ENCODE measurements at places on chromosomes 11 and 22. TPM values are rescaled to one million over a fixed set of nuclear protein-coding genes. Genes with fewer than 3 reads are reported as not detected.
A peak's percentile ranks its signal among the peaks of the same experiment; 100 is the strongest.

GRCh38 chr22:40478338-40479125, 108.1 kb downstream of the SGSM3 start:
- no peak for DNase-seq

GRCh38 chr22:41508770-41509170, 35.5 kb downstream of the POLR3H start:
- no peak for DNase-seq

- peak; percentile 53 for DNase-seq
Observed at GRCh38 chr11:825366-826226, 2.1 kb upstream of the CRACR2B start.

- DNase-seq = no peak
Observed at GRCh38 chr22:49862496-49862776, 8.8 kb downstream of the ZBED4 start.

DNA sequence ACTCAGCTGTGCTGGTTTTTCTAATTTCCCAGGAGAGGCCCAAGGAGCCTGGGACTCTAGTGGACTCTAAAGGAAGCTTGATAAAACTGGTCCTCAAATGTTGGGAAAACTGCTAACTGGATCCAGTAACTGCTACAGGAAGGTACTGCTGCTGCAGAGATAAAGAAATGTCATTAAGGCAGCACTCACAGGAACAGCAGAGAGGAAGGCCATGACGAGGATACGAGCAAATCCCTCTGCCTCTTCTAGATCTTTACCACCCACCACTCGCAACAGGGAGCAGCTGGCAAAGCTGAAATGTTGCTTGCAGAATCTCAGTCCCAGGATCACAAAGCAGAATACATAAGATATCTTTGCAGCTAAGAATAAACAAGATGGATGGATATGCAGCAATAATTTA, 23.5 kb downstream of the TTC28 start:
- DNase-seq = no peak

GRCh38 chr11:13446444-13446843, 16.6 kb downstream of the BTBD10 start:
- DNase-seq = peak; percentile 62

The METTL15 gene
- 5.8 TPM for total RNA-seq

- DNase-seq = no peak
Observed at GRCh38 chr11:130237282-130238006, 77.3 kb downstream of the ZBTB44 start.

GRCh38 chr11:134557571-134558257, 145.7 kb upstream of the B3GAT1 start:
- peak; percentile 41 for DNase-seq

The HMGXB4 gene
- total RNA-seq = 12.9 TPM

DNA sequence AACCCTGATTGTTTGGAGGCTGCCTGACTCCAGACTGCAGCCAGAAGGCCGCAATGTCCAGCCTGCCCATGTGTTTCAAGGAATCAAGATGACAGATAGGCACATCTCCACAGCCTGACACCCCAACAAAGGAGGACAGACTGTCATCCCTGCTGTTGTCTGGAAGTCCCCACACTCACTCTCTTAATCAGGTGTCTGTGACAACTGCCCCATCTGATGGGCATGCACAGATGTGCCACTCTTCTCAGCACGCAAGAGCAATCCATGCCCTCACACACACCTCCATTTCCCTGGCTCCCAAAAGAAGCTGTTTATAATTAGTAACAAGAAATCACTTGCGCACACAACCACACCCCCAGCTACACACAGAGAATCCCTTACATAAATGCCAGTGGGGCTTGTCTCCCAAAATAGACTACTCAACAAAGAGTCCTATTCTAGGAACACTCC, 117.6 kb downstream of the C11orf58 start:
- no peak for DNase-seq

DNA sequence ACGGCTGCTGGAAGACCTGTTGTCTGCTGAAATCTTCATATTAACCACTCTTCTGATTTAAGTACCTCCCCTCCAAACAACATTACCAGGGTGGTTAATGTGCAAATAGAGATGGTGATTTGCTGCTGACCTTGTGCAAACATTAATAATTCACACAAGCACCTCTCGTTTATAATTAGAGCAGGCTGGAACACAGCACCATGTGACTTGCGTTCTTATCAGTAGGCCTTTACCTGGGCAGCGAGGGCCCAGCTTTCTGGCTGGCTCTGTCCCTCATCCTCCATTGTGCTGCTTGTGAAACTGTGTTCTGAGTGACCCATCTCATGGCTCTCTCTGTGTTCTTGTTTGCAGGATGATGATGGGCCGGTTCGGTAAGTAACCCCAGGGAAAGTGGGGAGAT, 41.0 kb upstream of the PARVG start:
- DNase-seq = no peak

DNA sequence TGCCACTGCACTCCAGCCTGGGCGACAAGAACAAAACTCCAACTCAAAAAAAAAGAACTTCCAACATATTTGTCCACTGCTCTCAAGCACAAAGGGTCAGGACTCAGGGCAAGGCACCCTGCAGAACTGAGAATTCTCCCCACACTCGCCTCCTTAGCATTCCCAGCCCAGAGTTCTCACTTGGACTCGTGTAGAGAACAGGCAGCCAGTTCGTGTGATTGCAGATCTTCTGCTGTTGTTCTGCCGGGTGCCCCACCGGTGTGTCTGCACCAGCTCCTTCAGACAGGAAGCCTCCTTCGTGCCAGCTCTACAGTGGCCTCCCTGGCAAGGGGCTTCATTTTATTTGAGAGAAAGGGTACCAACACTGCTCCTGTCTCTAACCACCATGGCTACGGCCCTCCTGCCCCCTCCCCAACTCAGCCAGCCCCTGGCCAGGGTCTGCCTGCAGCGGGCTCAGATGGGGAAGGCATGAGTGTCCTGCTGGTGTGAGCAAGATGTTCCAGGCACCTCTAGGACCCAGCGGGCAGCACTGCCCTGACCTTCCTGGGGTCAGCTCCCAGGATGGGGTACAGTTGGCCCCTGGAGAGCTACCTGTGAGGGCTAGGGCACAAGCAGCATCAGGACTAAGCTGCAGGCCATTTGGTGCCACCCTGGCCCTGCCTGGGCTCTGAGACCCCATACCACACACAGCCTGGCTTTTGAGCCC, 19.5 kb upstream of the SCGB1A1 start:
- DNase-seq = no peak

DNA sequence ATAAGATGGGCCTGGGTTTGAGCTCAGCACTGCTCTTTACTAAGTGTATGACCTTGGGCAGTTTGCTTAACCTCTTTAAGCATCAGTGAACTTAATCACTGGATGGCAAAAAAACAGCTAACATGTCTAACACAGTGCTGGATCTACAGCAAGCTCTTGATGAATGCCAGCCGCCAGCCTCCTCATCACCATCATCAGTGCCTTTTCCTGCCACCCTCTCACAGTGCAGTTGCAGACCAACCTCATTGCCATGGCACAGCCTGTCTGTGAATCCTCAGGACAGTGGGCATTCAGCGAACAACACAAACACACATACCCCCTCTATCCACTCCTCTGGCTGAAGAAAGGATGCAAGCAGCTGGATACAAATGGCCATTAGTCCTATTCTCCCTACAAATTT, 133.0 kb downstream of the OPCML start:
- no peak for DNase-seq

GRCh38 chr11:71284525-71285092, 32.2 kb upstream of the SHANK2 start:
- peak; percentile 55 for DNase-seq

- no peak for DNase-seq
Observed at GRCh38 chr22:41826021-41826420, 6.9 kb upstream of the SREBF2 start.

DNA sequence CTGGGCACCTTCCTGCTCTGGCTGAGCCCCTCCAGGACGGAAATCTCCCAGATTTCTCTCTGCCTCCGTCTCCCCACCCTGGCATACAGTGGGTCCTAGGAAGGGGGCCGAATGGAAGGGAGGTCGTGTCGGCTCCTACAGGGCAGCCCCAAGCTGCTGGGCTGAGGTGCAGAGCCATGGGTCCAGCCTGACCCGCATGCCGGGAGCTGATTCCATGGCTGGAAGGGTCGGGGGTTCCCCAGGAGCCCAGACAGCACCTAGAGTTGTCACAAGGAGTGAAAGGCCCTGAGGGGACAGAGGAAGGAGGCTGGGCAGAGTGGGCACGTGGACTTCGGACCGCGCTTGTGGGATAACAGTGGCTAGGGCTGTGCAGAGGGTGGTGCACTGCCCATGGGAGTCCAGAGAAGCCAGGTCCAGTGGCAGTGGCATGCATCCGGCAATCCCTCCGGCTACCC, 16.5 kb downstream of the CCND1 start:
- DNase-seq = no peak

The PATE2 gene
- not detected for total RNA-seq
